ENCODE measurements at places on chromosomes 1 and 21.

- DNase-seq = peak; percentile 53
Observed at GRCh38 chr1:204344665-204345355, 14.9 kb downstream of the PLEKHA6 start.

DNA sequence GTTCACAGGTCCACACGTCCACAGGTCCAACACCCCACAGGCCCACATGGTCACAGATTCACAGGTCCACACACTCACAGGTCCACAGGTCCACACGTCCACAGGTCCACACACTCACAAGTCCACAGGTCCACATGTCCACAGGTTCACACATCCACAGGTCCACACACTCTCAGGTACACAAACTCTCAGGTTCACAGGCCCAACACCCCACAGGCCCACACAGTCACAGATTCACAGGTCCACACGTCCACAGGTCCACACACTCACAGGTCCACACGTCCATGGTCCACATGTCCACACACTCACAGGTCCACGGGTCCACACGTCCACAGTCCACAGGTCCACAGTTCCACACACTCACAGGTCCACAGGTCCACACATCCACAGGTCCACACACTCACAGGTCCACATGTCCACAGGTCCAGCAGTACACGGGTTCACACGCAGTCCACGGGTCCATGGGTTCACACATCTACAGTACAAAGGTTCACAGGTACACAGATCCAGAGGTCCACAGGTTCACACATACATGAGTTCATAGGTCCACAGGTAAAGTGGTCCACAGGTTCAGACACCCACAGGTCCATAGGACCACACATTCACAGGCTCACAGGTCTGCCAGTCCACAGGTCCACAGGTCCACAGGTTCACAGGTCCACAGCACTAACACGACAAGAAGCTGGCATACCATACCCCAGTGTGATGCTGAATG lies 39.3 kb upstream of the COL6A2 start:
- no peak for DNase-seq

- DNase-seq = no peak
Observed at GRCh38 chr1:230240446-230241086, 173.5 kb downstream of the GALNT2 start.

GRCh38 chr1:180181996-180182642 lies 27.4 kb downstream of the QSOX1 start:
- no peak for DNase-seq

DNA sequence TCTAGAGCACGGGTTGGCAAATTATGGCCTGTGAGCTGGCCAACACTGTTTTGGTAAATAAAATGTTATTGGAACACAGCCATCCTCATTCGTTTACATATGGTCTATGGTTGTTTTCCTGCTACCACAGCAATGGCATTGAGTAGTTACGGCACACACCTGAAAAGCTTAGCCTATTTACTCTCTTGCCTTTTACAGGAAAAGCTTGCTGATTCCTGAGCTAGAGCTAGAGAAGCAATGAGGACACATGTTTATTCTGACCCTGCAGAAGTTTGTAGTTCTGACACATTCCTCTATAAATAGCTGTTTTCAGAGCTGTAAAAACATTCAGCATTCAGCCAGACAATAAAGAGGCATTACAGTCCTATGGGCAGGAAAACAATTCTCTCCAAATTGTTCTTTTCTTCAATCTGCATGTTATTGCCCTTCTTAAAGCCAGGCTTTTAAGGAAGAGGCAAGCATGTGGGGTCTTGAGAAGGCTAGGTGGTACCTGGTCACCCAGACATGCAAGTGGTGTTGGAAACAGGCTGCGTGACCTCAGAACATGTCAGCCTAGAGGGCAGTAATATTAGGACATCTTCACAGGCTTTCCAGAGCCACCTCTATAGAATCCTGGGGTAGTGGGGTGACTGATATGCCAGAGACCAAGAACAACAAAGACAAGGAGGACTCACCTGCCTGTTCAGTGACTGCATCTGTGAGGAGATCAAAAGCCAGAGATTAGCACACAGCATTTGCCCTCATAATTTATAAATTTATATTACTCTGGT lies 1.6 kb downstream of the FCRL2 start:
- no peak for DNase-seq

GRCh38 chr1:227356620-227357146 lies 38.4 kb upstream of the CDC42BPA start:
- DNase-seq = no peak

- no peak for DNase-seq
Observed at GRCh38 chr21:27817074-27817473, 850.2 kb upstream of the ADAMTS5 start.

DNA sequence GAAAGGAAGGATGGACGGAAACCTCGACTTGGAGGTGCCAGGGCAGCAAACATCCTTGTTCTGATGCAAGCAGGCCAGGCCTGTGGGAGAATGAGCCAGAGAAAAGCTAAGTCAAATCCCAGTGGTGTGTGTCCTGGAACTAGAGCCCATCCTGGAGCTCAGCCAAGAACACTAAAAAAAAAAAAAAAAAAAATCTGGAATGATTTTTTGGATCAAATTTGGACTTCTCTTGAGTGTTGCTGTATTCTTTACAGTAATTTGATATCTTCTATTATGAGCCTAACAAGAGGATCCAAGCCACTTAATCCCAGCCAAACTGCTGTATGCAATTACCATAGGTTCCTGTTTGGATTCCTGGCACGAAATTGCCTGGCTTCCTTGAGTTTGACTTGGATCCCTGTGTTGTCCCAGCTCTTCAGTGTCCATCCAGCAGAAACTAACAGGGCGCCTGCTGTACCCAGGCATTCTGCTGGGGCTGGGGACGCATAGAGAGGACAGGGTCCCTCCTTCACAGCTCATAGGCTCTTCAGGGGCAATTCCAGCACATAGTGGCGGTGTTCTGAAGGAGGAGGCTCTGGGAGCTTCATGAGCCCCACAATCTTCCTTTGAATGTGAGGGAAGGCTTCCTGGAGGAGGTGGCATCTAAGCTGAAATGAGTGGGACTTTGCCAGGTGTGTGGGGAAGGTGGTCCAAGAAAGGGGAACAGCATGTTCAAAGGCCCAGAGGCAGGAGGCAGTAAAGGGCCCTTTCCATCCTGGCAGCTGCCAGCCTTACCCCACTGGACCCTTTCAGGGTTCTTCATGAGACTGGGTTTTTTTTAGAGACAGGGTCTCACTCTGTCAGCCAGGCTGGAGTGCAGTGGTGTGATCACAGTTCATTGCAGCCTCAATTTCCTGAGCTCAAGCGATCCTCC lies 24.7 kb downstream of the EPHX1 start:
- peak; percentile 40 for DNase-seq

DNA sequence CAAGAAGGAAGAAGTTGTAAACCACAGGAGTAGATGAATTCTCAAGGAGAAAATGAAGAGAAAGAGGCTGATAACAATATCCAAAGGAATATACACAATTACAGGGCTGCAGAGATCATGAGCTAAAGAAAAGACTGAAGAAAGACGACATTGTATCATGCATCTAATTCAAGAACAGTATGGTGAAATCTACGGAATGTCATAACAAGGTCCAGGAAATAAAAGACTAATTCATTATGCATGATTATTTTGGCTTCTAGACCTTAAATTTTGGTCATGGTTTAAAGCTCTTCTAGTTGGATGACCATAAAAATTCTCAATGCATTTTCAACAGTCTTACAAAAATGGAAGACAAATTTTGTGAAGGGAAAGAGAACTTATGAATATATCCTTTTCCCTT lies 71.7 kb downstream of the SH3GLB1 start:
- DNase-seq = no peak

- no peak for DNase-seq
Observed at GRCh38 chr1:119448127-119448511, 33.2 kb downstream of the HSD3B2 start.

- no peak for DNase-seq
Observed at GRCh38 chr1:197618061-197618460, 157.2 kb downstream of the DENND1B start.

DNA sequence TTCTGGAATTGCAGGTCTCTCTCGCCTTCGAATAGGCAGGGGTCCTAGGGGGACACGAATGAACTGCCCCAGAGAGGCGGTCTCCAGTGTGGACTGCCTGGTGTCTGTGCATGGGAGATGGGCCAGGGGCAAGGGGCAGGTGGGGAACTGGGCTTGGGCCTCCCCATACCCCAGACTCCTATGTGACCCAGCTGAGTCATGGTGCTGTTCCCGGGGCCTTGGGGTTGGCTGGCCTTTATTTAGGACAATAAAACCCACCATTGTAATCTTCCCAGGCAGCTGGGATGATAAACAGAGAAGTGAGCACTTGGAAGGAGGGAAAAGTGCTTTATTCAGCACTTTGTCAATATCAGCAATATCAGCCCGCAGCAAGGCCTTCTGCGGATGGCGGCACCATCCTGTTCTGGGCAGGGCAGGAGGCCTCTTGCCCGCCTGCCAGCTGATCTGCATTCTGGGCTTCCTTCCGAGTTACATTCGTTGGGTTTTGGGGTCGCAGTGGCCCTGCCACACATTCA lies 209.0 kb upstream of the TMEM51 start:
- no peak for DNase-seq

DNA sequence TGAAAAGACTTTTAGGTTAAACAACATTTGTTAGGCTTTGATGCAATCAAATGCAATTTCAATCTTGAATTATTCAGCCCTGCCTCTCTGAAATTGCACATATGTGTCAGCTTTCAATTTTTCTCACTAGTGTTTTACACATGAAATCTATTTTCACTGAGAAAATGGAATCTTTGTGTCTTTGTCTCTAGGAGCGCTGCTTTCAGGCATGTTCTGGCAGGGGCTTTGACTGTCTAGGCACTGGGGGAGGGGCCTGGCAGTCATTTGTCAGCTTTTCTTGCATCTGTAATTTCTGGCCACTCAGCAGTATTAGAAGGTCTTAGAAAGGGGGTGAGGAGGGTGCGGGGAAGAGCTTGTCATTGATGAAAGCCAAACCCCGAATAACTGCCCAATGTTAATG lies 264.4 kb downstream of the PTPRC start:
- DNase-seq = no peak

DNA sequence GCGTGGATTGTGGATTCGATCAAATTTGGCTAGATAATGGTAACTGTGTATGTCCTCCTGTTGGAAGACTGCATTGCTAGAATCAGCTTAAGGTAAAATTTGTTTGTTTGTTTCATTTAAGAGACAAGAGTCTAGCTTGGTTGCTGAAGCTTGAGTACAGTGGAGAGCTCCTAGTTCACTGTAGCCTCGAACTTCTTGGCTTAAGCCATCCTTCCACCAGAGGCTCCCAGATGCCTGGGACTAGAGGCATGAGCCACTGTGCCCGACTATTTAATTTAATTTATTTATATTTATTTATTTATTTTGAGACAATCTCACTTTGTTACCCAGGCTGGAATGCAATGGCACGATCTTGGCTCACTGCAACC lies 1.5 kb downstream of the PHACTR4 start:
- no peak for DNase-seq

GRCh38 chr21:29413683-29414082 lies 115.0 kb downstream of the BACH1 start:
- DNase-seq = no peak

DNA sequence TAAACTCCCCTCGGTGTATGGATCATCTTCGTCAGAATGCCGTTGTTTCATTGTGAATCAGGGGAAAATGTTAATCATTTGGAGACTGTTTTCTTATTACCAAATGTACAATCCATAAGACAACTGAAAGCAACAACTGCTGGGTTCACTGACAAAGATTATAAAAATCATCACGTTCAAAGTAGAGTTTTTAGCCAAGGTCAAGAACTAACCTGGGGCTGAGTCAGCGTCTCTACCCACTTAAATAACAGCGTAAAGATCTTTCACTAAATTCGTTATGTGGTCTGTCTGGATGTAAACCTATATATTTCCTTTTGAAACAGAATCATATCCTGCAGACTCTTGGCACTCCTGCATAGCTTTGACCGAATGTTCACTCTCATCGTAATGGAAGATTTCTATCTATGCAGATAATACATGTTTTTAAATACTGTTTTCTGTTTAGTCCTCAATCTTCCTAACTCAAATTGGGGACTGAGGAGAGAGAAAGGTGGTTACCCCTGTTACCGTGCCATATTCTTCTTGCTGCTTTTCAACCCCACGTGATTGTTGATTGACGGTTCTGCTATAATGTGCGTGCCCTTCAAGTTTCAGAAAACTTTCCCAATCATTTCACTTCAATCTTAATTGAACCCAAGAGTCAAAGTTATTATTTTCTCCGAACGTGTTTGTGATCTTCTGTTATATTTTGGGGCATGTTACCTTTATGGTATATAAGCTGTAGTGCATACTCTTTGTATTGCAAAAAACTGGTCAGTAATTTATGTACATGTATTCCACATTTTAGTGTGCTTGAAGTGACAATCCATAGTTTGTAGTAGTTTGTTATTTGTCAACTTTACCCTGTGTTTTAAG lies 15.6 kb upstream of the NCMAP start:
- DNase-seq = no peak

- DNase-seq = no peak
Observed at GRCh38 chr1:54888080-54888733, 1.2 kb upstream of the DHCR24 start.

DNA sequence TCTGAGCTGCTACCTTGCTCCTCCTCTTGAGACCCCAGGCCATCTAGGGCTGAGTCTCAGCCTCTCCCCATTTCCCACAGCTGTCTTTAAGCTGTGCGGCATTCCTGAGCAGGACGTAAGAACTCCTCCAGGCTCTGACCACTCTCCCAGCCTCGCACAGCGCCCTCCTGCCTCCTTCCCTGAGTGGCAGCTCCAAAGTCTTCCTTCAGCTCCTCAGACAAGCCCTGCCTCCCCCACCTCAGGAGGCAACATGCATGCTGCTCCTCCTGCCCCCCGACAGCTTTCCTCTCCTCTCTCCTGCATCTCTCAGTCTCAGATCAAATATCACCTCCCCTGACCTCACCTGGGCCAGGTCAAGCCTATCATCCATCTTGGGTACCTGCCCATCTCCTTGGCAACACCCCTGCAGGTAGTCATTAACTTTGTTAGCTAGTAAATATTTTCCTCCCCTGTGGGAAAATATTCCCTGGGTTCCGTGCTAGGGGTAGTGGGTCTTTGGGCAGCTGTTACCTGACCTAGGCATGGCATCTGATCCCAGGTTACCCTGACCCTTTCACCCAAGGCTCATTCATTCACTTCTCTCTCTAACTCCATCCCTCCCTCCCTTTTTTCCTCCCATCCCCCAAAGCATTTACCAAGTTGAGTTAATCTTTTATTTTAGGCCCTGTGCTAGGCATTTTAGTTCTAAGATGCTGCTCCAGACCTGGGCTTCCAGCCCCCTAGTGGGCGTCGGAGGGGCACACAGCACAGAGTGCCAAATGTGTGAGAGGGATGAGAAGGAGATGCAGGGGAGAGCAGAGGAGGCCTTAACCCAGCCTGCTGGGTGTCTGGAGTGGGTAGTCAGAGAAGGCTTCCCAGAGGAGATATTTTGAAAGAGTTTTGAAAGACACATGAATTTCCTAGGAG lies 419.9 kb downstream of the PTPRU start:
- no peak for DNase-seq
